ENCODE measurements at places on chromosomes 13 and 19.

DNA sequence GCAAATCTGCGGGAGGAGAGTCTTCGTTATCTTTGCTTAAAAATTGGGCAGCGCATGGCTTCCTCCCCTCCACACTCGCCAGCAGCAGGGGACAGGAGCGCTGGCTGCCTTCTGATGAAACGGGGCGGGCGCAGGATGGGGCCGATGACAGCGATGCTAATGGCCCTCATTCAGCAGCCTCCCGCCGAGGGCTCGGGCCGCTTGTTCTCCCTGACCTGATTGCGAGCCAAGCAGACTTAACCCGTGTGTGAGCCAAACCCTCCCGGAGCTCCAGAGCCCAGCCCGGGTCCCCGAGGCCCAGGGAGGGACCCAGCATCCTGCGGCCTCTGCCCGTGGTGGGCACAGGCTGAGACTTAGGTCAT lies 90.3 kb downstream of the KDM4B start:
- no peak for DNase-seq

- no peak for DNase-seq
Measured at GRCh38 chr19:55096061-55096701, 20.5 kb downstream of the EPS8L1 start.

DNA sequence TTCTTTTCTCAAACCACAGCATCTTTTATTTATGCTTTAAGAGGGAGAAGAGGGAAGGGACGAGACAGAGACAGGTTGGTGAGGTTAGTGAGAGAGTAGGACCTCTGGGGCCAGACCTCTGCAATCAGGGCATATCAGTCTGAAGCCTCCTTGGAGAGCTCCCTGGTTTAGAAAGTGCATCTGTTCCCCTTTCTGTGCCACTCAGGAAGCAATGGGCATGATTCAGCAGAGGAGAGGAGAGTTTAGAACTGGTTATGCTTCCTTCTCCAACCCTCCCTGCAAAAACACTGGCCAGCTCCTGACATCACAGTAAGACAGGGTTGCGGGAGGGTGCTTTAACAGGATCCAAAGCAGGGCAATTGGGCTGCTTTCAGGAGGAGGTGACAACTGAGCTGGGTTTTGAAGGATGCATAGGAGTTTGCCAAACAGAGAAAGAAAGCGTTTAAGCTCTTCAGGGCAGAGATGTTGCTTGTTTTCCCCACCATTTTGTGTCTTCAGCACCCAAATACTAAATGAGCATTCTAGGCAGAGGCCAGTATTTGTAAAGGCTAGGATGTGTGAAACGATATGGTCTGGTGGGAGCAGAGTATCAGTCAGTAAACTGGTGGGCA lies 33.1 kb downstream of the CERS4 start:
- no peak for DNase-seq

DNA sequence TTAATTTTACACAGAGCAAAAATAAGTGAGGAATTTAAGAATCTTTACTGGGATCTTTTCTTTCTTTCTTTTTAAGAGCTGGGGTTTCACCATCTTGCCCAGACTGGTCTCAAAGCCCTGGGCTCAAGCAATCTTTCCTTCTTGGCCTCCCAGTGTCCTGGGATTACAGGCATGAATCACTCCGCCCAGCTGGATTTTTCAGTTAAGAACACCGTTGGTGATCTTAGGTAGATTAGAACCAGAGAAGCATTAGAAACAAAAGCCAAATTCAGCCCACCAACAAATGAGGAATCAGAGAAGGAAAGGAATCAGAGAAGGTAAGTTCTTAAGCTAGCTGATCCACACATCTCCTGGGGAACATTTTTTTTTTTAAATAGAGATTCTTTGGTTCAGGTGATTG lies 34.2 kb downstream of the EPSTI1 start:
- DNase-seq = no peak

- DNase-seq = peak; percentile 100
Measured at GRCh38 chr19:2041683-2042484, 9.2 kb downstream of the MKNK2 start.

DNA sequence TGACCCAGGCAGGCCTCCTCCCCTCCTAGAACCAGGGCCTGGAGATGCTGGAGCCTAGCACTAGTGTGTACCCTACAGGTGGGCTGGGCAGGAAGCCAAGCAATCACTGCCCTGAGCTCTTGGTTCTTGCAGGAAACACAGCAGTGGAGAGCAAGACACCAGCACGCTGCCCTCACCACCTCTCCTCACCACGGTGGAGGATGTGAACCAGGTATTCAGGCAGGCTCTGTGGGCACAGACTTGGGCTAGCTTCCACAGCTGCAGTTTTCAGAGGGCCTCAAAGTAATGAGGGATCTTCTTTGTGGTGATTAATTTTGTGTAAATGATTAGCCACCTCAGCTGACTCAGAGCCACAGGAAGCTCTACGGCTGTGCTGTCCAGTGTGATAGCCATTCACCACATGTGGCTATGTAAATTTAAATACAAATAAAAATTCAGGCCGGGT lies 13.6 kb upstream of the GPI start:
- DNase-seq = no peak

DNA sequence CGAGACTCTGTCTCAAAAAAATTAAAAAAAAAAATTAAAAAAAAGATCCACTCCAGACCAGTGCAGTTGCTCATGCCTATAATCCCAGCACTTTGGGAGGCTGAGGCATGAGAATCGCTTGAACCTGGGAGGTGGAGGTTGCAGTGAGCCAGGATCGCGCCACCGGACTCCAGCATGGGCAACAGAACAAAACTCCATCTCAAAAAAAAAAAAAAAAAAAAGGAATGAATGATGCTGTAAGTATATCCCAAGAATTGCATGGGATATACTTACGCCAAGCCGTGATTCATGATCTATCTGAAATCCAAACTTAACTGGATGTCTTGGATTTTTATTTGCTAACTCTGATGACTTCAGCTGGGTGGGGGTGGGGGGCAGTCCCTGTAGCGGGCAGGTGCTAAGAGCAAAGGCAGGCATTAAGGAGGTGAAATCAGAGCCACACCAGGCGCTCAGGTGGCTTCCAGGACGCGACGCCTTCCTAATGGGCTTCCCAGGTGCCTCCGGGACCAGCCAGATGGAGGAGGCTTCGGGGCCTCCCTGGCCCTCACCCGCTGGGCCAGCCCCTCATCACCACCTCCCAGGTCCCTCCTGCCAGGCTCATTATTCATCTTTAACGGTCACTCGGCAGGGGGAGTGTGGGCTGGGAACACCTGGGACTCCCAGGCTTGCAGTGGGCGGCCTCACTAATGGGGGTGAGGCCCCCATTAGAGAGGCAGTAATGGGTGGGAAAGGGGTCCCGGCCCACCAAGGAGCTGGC lies 11.4 kb upstream of the FUT5 start:
- DNase-seq = no peak

GRCh38 chr13:49354719-49355118 lies 89.1 kb downstream of the CAB39L start:
- DNase-seq = no peak

DNA sequence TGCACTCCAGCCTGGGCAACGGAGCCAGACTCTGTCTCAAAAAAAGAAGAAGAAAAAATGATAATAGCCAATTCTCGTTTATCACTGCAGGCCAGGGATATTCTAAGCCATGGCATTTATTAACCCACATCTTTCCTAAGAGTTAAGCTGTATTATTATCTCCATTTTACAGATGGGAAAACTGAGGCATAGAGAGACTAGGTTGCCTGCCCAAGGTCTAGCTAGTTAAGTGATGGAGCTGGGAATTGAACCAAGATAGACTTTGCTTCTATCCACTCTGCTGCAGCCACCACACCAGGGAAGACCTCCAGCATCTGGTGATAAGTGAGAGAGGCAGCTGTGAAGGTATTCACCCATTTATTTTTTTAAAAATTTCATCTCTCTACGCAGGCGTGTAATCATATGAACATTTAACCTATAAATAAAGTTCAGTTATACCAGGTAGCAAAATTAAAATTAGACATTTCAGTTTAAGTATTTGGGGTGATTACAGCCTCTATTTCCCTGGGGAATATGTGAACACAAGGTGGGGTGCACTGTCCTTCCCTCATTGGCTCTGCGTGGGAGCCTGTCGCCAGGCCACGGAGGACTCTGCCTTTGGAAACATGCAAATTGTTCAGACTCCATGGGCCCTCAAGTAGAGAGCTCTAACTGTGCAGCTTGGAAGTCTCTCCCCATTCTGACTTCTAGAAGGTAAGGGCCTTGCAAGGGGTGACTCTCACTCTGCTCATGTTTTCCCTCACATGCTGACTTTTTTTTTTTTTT lies 157.8 kb downstream of the SIPA1L3 start:
- DNase-seq = no peak

DNA sequence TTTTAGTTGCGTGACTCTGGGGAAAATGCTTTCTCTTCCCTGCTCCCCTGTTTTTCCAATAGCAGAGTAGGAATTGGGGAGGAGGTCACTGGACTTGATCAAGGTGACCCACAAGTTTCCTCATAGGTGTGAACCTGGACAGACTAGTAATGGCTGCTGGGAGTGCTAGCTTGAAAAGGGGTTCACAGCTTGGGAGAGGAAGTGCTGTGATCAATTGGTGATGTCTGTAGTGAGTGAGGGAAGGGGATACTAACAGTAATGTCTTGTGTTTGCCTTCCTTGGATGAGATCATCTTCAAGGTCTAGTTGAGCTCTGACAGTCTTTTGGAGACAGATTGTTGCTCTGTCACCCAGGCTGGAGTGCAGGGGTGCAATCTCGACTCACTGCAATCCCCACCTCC lies 1.7 kb downstream of the BCL2L12 start:
- DNase-seq = no peak

- peak; percentile 39 for DNase-seq
Measured at GRCh38 chr19:18173054-18173571, 500 bp upstream of the IFI30 start.

DNA sequence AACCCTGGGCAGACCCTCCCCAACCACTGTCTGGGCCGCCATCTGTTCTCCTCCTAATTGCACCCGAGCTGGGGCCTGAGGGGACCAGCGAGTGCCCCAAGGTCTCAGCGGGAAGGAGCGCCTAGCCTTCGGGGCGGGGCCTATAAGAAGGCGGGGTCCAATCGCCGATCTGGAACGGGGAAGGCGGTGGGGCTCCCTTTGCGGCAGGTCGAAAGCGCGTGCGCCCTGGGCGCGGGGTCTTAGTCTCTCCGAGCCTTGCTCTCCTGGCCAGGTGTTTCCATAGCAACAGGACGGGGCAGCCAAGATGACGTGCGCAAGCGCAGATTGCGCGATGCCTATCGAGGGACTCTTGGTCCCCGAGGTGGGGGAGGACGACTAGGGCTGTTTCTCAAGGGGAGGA lies 2.8 kb downstream of the MAST1 start:
- DNase-seq = no peak

GRCh38 chr19:1445185-1445931 lies 4.6 kb upstream of the APC2 start:
- DNase-seq = peak; percentile 82

GRCh38 chr13:28344163-28344562 lies 150.8 kb downstream of the FLT1 start:
- no peak for DNase-seq

DNA sequence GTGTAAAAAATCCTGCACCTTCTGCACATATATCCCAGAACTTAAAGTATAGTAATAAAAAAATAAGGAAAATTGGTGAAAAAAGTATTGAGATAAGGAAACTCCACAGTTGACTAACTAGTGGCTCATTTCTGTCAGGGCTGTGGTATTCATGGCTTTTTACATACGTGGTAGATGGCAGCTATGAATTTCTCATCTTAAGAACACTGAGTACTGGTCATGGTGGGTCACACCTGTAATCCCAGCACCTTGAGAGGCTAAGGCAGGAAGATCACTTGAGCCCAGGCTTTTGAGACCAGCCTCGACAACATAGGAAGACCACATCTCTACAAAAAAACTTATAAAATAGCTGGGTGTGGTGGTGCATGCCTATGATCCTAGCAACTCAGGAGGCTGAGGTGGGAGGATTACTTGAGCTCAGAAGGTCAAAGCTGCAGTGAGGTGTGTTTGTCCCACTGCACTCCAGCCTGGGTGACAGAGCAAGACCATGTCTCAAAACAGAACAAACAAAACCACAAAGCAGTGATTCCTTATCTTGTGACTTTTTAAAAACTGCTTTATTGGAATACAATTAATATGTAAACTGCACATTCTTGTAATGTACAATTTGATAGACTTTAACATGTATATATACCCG lies 16.8 kb downstream of the SLAIN1 start:
- no peak for DNase-seq

Measured in CD4-positive, alpha-beta T cell treated with Interleukin-10 for 1 hour (primary cell).